Mammary microvascular endothelial cell (primary cell): ENCODE measurements at places on chromosomes 12 and 14. TPM values are rescaled to one million over a fixed set of nuclear protein-coding genes. Genes with fewer than 3 reads are reported as not detected.

The WSCD2 gene
- not detected in 2 replicates for total RNA-seq

The KRT5 gene
- not detected in 2 replicates for total RNA-seq

The PTPRR gene
- 2.7 and 4.0 TPM in 2 replicates for total RNA-seq

The BIN2 gene
- not detected in 2 replicates for total RNA-seq

The ZFHX2 gene
- under 0.01 and 0.69 TPM in 2 replicates for total RNA-seq

The CLEC4C gene
- total RNA-seq = not detected in 2 replicates

The OTOGL gene
- 0.10 and 0.27 TPM in 2 replicates for total RNA-seq

The EXOC3L4 gene
- not detected in 2 replicates for total RNA-seq

The C1R gene
- 1.9 and 2.5 TPM in 2 replicates for total RNA-seq

The E2F7 gene
- total RNA-seq = 27.8 and 34.3 TPM in 2 replicates

The RBP5 gene
- 0.13 TPM in 1 of 2 replicates, not detected in the other for total RNA-seq

The MAP3K9 gene
- total RNA-seq = not detected in 2 replicates

The AKAP5 gene
- total RNA-seq = 0.07 and 0.34 TPM in 2 replicates
